ENCODE measurements at places on chromosomes 2 and 18.
A peak's percentile ranks its signal among the peaks of the same experiment; 100 is the strongest.

GRCh38 chr18:57060814-57061213 lies 86.1 kb upstream of the BOD1L2 start:
- no peak for DNase-seq

DNA sequence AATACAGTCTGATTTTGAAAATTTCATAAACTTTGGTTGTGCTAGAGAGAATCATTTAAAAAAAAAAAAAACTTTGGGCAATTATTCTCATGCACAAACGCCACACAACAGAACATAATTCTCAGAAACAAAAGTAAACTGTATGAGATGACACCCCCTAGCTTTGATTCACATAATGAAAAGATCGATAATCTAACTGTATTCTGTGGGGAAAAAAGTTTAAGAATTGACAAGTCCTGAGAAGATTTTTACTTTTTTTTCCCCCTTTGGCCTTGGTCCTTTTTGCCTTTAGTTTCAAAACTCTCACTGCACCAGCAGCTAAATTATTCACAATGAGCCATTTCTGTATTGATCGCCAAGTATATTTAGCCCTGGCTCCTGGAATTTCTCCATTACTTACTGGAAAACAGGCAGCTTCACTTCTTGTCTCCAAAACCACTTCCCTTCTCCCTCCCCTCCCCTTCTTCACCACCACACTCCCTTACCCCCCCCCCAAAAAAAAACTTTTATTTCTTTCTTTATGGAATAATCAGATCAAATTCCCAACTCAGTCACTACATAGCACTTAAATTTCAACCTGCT lies 2.0 kb downstream of the IKZF2 start:
- no peak for DNase-seq

- DNase-seq, result no peak
These were observed 10.7 kb upstream of the ADCY3 start for GRCh38 chr2:24930768-24931167.

DNA sequence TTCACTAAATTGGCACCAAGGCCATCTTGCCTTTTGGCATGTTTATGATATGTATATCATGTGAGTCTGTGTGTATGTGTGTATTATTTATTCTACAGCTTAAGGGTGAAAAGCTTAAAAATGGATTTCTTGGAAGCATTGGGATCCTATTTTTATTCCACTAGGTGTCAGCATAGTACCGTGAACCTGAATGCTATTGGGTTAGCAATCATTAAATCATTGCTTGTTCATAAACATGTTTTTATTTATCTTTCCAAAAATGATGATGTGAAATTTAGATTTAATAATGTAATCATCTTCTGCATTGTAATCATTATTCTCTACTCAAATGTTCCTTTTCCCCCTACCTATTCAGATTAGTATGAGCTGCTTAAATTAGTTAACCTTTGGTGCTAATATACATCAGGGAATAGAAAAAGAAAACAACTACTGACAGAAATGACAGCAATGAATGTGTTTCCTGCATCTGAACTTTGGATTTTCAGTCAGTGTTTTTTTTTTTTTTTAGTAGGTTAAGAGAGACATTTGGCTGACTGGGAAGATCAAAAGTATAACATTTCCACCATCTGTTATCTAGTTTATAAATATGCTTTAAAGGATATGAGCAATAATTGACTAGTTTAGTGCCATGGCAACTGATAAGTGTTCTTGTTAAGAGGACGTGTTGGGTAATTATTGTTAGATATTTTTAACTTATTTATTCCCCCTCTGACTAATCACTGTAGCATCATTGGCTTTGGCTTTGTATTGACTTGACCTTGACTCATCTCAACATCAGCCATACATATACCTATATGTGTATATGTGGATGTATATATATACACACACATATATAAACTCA lies 14.1 kb upstream of the ZSWIM2 start:
- peak; percentile 45 for DNase-seq

DNA sequence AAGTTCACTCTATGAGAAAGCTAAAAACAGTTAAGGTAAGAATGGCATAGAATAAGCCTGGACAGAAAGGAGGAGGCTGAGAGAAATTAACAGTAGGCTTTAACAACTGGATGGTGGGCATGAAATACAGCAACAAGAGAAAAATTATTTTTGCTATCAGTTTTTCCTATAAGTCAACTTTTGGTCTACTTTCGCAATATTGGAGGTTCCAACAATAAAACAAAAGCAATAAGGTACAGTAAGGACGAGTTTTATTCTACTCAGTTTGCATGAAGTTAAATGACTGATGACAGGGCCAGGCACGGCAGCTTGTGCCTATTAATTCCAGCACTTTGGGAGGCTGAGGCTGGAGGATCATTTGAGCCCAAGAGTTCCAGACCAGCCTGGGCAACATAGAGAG lies 17.3 kb downstream of the RAB1A start:
- DNase-seq, result no peak

GRCh38 chr2:207474863-207475485 lies 54.8 kb upstream of the CREB1 start:
- peak; percentile 82 for DNase-seq

DNA sequence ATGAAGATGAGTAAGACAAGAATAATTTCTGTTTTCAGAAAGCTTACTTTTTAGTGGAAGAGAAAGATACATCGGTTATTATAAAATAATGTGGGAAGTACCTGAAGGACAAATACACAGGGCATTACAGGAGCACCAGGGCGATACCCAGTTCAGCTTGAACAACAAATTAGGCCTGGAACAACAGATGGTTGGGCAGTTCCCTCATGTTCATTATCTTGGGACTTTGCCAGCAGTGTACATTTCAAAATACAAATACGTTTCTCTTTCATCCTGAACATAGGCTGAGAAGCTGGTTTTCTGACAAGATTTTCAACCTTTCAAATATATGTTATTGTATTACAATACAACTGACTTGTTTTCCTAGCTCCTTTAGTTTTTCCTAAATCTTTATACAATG lies 79.6 kb downstream of the TGIF1 start:
- no peak for DNase-seq

- no peak for DNase-seq
These were observed 11.8 kb upstream of the GNLY start for GRCh38 chr2:85682378-85682777.

DNA sequence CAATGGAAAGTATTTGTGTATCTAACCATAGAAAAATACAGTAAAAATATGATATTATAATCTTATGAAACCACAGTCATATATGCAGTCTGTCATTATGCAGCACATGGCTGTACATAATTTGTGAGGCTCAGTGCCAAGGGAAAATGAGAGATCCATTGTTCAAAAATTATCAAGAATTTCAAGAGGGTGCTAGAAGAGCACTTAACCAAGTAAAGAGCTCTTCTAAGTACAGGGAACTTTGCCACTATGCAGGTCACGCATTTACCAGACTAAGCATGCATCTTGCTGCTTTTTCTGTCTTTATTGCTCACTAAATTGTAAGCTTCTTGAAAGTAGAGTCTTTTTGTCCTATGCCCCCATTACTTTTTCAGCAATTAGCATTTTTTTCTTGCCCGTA lies 438.0 kb downstream of the LRP1B start:
- no peak for DNase-seq

DNA sequence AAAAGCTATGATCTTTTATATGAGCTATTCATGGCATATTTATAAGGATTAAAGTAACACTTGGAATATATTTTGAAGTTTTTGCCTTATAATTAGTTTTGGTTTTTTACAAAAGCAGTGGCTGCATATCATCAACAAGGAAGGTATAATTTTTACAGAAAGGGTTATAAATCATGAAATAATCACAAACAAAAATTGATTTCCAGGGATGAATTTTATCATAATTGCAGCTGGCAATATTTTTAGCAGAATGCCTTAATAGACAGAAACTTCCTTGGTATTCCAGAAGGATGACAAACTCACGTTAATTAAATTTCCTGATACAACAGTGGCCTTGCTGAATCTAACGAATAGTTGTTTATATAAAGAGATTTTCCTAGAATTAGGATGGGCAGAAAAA lies 260.5 kb upstream of the SLC39A10 start:
- no peak for DNase-seq

DNA sequence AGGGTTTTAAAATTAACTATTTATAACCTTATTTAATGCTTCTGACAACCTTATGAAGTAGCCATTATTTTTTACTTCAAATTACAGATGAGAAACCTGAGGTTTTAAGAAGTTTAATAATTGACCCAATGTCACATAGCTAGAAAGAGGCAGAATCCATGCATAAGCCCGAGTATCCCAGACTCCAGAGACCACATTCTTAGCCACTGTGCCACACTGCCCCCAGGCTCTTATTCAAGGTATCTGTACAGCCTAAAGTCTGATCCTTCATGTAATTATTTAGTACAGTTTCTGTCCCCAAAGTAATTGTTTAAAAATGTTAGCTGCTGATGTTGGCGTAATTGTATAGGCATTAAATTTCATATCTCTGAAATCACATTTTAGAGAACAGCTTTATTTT lies 124.7 kb upstream of the LRRTM1 start:
- DNase-seq, result peak; percentile 29

GRCh38 chr18:63374540-63374939 lies 7.5 kb upstream of the KDSR start:
- DNase-seq, result no peak

GRCh38 chr2:71566372-71566771 lies 113.0 kb downstream of the DYSF start:
- DNase-seq, result no peak

GRCh38 chr2:147469471-147469870 lies 375.4 kb upstream of the ACVR2A start:
- no peak for DNase-seq

GRCh38 chr2:7119132-7119835 lies 202.1 kb downstream of the RNF144A start:
- peak; percentile 74 for DNase-seq

GRCh38 chr18:59271606-59272220 lies 1.5 kb downstream of the RAX start:
- no peak for DNase-seq

DNA sequence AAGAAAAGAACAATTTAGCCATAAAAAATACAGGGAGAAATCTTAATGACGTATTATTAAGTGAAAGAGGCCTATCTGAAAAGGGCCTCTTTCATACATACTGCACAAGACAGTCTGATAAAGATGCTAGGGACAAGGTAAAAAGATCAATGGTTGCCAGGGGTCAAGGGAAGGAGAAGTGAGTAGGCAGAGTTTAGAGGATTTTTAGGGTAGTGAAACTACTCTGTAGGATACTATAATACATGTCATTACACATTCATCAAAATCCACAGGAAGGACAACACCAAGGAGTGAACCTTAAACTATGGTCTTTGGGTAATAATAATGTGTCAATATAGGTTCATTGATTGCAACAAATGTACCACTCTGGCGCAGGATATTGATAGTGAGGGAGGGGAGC lies 289.3 kb downstream of the FSIP2 start:
- DNase-seq, result no peak

GRCh38 chr2:61910603-61911002 lies 5.1 kb downstream of the COMMD1 start:
- DNase-seq, result no peak

GRCh38 chr2:47437287-47437686 lies 34.3 kb downstream of the MSH2 start:
- DNase-seq, result peak; percentile 70

DNA sequence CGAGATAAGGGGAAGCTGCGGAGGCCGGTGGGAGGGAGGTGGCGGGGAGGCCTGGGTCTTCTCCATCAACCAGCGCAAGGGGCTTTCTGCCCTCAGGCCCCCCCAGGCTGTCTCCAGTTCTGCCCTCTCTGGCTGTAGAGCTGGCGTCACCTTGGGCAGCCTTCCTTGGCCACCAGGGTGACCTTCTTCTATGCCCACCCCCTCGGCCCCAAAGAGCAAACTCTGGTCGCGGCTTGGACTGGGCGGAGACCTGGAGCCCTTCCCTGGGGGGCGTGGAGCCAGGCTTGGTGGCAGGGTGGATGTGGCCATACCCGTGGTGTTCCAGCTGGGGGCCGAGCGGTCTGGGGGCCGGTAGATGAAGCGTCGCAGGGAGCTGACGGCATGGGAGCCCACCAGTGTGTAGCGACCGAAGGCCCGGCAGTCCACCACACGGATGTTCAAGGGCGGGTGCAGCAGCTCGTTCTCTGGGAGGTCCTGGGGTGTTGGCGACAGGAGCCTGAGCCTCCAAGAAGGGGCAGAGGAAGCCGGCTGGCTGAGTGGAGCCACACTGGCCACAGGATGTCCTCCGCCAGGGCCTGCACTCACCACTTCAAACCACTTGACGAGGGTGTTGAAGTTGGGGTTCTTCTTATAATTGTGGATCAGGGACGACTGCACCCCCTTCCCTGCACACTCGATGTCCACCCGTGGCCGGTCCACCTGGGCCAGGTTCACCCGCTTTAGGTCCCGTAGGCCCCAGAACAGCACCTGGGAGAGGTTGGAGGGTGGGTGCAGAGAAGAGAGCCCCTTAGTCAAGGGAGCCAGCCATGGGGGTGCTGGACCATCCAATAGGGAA lies 4.9 kb downstream of the OTOF start:
- DNase-seq, result no peak

DNA sequence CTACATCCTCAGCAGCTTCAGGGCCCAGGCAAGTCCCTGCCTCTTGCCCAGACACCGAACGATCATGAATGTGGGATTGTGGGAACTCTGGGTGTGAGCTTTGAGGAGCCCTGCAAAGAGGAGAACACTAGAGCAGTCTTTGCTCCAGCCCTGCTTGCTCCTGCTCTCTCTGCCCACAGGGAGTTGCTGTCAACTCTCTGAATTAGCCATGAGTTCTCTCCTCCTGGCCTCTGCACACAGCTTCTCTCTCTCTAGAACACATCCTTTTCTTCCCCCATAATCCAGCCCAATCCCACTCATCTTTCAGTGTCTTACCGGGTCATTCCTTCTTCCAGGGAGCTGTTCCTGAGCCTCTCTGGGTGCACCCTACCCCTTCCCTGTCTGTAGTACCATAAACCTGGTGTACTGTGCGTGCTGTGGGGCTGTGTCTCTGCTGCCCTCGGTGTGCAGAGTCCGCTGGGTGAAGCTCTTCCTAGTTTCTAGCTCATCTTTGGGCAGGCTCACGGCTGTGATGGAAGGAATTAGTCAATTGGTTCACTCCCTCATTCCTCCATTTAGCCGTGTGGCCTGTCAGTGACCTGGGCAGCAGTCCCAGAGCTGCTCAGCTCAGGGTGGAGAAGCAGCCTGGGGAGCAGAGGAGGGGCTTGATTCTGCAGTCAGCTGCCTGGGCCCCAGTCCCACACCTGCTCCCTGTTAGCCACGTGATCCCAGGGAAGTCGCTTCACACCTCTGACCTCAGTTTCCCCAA lies 132.9 kb upstream of the HDAC4 start:
- peak; percentile 35 for DNase-seq

GRCh38 chr2:647691-648231 lies 29.4 kb downstream of the TMEM18 start:
- DNase-seq, result no peak

GRCh38 chr2:109635426-109636304 lies 21.5 kb downstream of the SOWAHC start:
- no peak for DNase-seq

- DNase-seq, result peak; percentile 62
These were observed 69.1 kb downstream of the NCAPH start for GRCh38 chr2:96404446-96405373.

DNA sequence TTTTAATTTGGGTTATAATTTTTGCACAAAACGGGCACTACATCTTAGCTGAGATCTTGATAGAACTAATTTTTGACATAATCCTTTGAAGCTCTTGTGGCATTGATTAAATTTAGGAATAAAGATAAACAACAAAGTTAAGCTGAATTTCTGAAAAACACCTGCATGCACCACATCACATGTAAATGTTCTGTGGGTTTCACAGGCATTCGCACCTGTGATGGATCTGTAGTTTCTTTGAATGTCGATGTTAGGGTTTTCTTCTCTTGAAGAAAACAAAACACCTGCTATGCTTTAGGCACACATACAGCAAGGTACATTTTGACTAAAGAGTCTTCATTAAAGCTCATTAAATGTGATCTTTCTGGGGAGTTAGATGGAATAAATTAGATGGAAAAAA lies 60.3 kb downstream of the RPIA start:
- no peak for DNase-seq

GRCh38 chr18:28114472-28114871 lies 62.5 kb downstream of the CDH2 start:
- no peak for DNase-seq

All from kidney (tissue), 22 donors.